ENCODE measurements at places on chromosomes 7 and 10.

GRCh38 chr7:69430384-69431021, 167.8 kb upstream of the AUTS2 start:
- no peak for DNase-seq

DNA sequence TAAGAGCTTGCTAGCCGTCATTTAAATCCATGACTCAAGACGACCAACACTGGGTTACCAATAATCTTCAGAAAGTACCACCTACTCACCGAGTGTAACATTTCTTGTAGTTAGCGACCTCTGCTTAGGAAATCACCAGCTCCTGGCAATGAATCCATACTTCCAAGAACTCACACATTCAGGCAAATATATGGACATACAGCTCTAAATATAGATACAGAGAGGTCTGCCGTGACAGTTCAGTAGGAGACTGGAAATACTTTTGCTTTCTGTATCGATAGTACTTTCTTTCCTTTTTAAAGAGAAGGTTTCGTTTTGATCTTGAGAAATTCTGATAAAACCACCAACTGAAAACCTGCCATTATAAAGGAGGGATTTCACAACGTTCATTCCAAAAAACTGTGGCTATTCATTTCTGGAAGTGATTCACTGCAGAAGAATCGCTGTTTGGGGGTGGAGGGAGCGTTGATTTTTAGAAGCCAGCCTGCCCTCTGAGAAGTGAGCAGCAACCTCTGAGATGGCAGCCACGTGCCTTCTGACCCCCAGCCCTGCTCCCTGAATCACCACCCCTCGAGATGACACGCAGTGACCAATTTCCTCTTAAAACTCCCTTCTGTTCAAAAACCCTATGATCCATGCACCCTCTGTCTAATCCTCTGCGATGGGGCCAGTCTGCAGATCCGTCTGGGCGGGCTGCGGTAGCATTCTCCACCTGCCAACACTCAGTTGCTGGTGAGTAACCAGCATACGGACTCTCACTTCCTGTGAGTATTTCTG, 179.0 kb upstream of the KLF14 start:
- no peak for DNase-seq

DNA sequence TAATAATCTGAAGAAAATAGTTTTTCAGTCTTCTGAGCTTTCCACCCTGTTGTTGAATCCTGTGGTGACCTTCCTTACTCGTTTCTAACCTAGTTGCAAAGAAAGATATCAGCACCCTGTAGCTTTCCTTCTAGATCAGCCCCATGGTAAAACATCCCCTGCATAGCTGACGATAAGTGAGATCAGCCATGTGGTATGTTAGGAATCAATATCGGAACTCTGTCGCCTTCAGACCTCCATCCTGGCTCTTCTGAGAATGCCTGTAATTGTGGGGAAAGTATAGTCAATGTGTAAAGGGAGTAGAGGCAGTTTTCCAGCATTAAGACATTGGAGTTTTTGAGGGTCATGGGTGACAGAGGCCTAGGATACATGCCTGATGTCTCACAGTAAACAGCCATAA, 151.8 kb downstream of the LRRC4 start:
- no peak for DNase-seq

GRCh38 chr7:23261843-23262452, 15.4 kb downstream of the GPNMB start:
- no peak for DNase-seq

- DNase-seq: no peak
These were observed 194.9 kb downstream of the SKIDA1 start for GRCh38 chr10:21330628-21331020.

GRCh38 chr7:3063016-3063753, 19.5 kb upstream of the CARD11 start:
- DNase-seq: no peak
